ENCODE measurements at places on chromosomes 4 and X.

DNA sequence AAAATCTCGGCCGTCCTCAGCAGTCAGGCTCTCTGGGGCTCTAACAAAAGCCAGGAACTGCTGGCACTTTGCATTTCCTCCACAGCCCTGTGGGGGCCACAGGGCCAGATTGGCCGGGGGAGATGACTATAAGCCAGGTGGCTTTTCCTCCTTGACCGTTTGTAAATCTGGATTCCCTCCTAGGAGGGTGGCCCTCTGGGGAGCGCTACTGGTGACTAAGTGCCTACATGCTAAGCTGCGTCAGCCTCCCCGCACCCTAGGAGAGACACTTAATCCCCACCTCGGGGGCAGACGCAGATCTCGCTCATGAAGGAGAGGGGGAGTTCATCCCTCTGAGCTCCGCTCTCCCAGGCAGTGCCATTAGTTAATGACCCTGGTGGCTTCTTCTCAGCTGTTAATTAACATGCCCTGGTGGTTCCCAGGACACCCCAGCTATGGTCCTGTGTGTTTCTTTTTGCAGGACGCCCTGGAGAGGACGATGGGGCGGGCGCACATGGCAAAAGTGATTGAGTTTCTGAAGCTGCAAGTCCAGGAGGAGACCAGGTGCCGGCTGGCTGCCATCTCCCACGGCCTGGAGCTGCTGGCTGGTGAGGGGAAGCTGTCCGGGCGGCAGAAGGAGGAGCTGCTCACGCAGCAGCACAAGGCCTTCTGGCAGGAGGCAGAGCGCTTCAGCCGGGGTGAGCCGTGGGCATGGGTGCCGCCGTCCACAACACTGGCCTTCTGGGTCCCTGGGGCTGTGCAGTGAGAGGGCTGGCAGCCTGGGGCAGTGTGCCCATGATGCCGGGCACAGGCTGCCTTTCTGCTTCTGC, 41.6 kb downstream of the EVC start:
- DNase-seq, result no peak

DNA sequence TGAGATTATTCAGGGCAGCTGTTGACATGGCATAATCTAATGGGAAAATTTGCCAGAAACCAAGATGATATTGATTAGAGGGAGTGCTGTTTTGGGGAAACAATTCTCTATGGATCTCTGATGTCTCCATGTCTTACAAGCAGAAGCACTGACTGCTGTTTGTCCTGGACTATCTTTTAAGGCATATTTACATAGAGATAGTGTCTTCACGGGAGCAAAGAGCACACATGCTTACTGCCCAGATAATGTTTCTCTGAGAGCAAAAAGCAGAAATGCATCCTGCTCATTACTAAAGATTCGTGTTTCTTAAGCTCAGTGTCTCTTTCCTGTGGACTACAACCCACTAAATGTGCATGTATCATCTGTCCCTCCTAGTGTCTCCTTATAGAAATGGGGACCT, 41.3 kb upstream of the GLRA3 start:
- no peak for DNase-seq

GRCh38 chr4:171954650-171955049, 141.4 kb downstream of the GALNTL6 start:
- no peak for DNase-seq

- DNase-seq, result no peak
Measured at GRCh38 chrX:69236641-69237040, 71.4 kb upstream of the PJA1 start.

GRCh38 chr4:45370408-45370807, 644.1 kb upstream of the GNPDA2 start:
- DNase-seq, result no peak

- DNase-seq, result no peak
Measured at GRCh38 chrX:139204898-139205667, 325.5 kb upstream of the F9 start.

DNA sequence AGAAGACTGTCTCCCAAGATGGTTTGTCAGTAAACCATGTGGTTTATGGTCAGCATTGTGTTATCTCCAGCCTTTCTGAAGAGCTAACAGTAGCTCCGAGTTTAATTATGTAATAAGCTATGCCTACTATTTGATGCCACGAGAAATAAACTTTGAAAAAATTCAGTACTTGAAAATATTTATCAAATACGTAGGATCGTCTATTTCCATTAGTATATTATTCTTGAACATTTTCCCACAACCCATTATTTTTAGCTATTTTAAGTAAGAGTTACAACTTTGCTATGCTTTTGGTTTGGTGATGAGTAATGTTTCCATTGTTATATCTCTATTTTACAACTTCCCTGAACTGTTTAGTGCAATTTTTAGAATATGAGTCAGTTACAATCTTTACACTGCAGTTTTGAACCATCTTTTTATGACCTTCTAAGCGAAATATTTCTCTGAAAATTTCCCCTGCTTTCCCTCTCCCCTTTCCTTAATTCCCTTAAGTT, 44.5 kb upstream of the TRIM2 start:
- DNase-seq, result no peak

- no peak for DNase-seq
Measured at GRCh38 chr4:123877551-123877950, 481.0 kb downstream of the SPRY1 start.

GRCh38 chr4:69713593-69713992, 46.8 kb downstream of the SULT1B1 start:
- DNase-seq, result no peak

DNA sequence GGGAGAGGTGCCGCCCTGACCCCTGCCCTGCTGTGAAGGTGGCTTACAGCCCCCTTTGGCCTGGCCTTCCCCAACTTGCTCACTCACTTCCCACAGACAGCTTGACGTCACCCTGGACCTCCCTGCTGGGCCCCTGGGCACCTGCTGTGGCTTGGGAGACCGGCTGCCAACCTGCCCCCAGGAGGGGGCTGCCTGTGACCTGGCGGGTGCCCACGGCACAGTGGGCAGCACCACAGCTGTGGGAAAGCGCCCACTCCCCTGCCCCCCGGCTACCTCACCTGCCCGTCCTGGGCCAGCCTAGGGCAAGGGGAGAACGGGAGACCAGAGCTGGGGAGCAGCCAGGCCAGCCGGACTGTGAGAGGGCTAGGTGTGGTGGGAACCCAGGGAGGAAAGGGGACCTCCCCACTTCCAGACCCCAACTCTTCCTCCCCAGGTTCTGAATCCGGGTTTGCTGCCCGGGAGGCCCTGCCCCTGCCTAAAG, 2.4 kb upstream of the ZFP92 start:
- DNase-seq, result no peak

DNA sequence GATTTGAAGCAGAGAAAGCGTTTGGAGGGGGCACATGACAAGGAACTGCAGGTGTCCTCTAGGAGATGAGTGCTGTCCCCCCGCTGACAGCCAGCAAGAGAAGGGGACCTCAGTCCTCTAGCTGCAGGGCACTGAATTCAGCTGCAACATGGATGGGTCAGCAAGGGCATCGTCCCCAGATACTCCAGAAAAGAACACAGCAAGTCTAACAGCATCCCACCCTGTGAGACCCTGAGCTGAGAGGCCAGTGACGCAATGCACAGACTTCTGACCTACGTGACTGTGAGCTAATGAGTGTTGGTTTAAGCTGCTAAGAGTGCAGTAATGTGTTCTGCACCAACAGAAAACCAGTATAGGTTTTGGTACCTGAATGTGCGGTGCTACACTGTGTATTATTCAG, 11.6 kb upstream of the CENPVL2 start:
- no peak for DNase-seq

DNA sequence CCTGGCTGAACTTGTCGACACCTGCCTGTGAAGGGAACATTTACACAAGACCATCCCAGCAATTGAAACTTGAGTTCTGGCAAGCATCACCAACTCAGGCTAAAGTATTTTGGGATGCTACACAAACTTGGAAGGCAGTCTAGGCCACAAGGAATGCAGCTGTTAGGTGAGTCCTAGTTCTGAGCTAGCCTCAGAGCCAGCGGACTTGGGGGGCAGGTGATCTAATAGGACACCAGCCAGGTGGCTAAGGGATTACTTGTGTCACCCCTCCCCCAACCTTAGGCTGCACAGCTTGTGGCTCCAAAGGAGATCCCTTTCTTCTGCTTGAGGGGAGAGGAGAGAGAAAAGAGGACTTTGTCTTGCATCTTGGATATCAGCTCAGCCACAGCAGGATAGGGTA, 62.3 kb upstream of the DKK2 start:
- no peak for DNase-seq

DNA sequence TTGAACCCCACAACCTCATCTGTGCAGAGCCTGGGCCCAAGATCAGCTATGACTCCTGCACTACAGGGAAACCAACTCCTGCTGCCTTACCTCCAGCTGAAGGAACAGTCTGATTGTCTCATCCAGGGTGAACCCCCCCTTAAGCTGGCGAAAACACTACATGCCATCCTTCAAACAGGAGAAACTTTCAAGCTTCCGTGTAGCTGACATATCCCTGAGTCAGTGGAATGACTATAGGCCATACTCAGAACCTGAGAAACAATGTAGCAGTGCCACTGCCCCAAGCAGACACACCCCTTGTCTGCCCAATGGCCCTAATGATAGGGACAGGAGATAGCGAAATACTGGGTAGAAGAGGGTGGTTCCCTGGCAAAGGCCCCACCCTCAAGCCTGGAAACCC, 213.6 kb upstream of the PGRMC2 start:
- DNase-seq, result no peak

Measured in stimulated activated CD4-positive, alpha-beta T cell treated with anti-CD3 and anti-CD28 coated beads, Interleukin-12 subunit alpha, Interleukin-12 subunit beta, amount 100 ng/mL, for 24 hours (primary cell).